ENCODE measurements at places on chromosomes 6 and 20.

DNA sequence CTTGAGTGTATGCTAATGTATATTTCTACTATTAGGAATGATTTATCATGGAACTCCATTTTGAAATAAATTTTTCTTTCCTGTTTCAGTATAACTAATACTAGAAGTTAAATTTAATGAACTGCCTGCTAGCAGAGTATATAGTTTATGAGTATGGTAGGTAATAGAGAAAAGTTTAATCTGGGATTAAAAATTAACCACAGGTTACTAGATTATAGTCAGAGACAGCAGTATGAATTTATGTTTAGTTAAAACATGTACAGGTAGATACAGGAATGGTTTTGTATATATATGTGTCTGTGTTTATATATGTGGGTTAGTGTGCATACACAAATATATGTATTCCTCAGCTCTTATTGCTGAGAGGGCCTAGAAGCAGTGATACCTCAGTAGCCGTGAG, 32.3 kb downstream of the CD2AP start:
- no peak for DNase-seq

GRCh38 chr6:114389111-114389510, 46.3 kb upstream of the HS3ST5 start:
- no peak for DNase-seq

- no peak for DNase-seq
Measured at GRCh38 chr6:84696166-84696565, 68.2 kb downstream of the TBX18 start.

DNA sequence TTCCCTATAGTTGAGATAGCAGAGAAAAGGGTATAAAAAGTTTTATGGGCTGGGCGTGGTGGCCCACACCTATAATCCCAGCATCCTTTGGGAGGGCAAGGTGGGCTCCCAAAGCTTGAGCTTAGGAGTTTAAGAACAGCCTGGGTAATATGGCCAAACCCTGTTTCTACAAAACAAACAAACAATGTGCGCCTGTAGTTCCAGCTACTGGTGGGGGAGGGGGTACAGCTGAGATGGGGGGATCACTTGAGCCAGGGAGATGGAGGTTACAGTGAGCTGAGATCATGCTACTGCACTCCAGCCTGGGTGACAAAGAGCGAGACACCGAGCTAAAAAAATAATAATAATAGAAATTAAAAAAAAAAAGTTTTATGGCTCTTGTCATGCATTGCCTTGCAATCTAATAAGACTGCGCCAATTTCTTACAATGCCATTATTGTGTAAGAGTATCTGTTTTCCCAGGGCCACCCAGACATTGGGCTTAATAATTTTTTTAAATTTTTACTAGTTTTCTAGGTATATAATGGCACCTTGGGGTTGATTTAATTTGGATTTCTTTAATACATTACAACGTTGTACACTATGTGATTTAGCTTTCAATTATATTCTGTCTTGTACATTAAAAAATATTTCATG, 3.9 kb downstream of the ACSS2 start:
- no peak for DNase-seq

Data from stimulated activated CD4-positive, alpha-beta T cell treated with anti-CD3 and anti-CD28 coated beads, Interleukin-1b, Interleukin-23, amount 100 ng/mL, for 24 hours (primary cell).